Activated naive CD4-positive, alpha-beta T cell (primary cell): ENCODE measurements at places on chromosomes 2 and 18.

DNA sequence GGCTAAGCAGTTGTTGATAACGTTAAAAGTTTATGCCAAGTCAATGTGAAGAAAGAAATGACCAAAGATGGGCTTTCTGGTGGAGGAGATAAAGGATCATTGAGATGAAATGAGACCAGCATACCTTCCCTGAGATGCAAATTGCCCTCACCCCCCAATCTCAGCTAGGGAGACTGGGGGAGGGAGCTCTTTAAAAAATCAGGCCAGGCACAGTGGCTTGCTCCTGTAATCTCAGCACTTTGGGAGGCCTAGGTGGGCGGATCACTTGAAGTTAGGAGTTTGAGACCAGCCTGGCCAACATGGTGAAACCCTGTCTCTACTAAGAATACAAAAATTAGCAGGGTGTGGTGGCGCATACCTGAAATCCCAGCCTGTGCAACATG, 30.9 kb upstream of the KCMF1 start:
- no peak for DNase-seq

DNA sequence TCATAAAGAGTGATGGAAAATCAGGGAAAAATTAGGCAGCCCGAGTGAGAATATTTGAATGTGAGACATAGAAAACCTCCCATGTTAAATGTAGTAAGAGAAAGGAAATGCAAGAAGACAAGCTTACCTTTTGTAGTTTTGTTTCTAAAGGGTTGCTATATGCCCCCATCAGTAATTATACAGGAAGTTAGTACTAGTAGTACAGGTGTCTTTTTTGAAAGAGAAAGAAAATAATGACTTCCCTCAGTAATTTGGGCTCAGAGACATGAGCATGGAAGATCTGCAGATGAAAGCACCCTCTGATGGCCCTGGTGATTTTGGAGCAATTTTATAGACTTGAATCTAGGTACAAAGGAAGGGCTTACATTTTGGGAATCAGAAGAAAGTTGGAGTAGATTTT, 80.8 kb downstream of the RHBDD1 start:
- DNase-seq = no peak

- no peak for DNase-seq
Measured at GRCh38 chr2:188870289-188870688, 103.9 kb upstream of the COL3A1 start.

DNA sequence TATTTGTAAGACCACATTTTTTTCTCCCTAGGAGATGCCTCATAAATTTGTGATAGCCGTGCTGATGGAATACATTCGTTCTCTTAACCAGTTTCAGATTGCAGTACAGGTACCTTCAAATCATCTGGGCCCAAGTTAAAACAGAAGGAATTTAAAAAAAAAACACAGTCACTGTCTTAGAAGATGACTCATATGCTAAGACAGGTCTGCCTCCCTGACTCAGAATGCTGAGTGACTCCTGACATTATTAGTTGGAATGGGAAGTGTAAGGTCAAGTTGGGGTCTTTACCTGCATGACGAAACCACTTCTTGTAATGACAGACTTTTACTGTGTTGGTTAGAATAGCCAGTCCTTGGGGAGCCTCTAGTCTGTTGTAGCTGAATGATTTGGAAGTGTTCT, 26.3 kb downstream of the RMC1 start:
- no peak for DNase-seq

DNA sequence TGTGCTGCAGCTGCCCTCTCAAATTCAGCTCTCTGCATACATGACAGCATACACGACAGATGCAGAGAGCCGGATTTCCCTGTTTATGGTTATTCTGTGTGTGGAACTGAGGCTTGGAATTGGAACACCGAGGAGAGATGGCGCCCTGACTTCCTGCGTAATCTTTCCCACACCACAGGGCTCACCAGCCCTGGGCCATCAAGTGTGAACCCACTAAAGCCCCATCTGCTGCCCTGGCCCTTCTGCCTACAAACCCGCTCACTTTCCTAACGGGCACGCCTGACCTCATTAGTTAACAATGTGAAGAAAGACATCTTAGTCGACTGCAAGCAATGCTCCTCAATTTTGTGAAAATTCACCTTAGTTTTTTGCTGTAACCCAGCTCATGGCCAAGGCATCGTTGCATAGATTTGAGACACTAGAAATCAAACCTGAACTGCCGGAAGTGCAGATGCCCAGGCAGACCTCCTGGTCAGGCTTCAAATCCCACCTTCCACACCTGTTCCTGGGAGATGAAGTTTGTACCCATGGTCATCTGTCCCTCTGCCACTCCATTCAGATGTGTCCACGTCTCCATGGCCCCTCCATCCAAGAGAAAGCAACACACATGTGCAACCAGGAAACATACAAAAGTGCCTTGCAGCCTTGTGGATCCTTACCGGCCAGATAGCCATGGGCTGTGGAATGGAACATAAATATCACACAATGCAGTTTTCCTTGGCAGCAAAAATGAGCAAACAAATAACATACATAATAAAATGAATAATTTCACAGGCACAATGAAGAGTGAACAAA, 5.0 kb upstream of the CIDEA start:
- DNase-seq = no peak

- no peak for DNase-seq
Measured at GRCh38 chr2:949384-950079, 1.1 kb upstream of the SNTG2 start.
